Inflammatory macrophage (primary cell): ENCODE measurements at places on chromosomes 3 and 15.

- no peak for DNase-seq
These were observed 23.2 kb downstream of the LMCD1 start for GRCh38 chr3:8524656-8525399.

- DNase-seq = no peak
These were observed 83.6 kb upstream of the ABHD2 start for GRCh38 chr15:89004726-89005030.

DNA sequence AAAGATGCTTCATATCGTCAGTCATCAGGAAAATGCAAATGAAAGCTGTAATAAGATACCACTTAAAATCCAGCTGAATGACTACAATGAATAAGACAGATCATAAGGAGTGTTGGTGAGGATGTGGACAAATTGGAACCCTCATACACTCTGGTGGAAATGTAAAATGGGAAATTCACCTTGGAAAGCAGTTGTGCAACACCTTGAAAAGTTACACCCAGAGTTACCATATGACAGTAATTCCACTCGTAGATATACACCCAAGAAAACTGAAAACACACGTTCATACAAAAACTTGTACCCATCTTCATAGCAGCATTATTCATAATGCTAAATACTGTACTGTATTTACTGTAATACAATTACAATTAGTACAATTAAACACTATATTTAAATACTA lies 2.3 kb downstream of the TTC23 start:
- DNase-seq = no peak

GRCh38 chr3:20376665-20377217 lies 190.7 kb upstream of the SGO1 start:
- DNase-seq = no peak

DNA sequence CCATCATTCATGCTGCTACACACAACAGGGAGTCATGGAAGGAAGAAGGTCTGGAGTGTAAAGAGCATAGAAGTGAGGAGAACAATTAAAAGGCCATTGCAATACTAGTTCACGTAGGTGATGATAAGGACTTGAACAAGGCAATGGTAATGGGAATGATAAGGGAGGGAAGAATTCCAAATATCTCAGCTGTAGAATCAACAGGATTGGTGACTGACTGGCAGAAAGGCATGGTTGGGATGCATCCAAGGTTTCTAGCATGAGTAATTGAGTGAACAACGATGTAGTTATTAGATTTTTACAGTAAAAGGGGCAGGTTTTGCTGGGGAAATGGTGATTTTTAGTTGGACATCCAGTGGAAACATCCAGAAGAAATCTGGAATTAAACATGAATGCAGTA lies 2.4 kb upstream of the SEC62 start:
- DNase-seq = no peak

- DNase-seq = no peak
These were observed 8.8 kb upstream of the MUC20 start for GRCh38 chr3:195711813-195712534.

DNA sequence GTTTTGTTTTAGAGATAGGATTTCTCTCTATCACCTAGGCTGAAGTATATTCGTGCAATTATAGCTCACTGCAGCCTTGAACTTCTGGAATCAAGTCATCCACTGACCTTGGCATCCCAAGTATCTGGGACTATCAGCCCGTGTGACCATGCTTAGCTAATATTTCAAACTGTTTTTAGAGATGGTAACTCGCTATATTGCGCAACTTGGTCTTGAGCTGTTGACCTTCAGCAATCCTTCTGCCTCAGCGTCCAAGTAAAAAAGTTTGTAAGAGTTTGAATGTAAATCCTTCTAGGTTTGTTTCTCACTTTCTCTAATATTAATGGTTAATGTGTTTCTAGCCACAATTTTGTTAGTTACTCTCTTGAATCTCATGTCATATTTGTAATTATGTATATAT lies 1243.5 kb upstream of the CADM2 start:
- DNase-seq = no peak

DNA sequence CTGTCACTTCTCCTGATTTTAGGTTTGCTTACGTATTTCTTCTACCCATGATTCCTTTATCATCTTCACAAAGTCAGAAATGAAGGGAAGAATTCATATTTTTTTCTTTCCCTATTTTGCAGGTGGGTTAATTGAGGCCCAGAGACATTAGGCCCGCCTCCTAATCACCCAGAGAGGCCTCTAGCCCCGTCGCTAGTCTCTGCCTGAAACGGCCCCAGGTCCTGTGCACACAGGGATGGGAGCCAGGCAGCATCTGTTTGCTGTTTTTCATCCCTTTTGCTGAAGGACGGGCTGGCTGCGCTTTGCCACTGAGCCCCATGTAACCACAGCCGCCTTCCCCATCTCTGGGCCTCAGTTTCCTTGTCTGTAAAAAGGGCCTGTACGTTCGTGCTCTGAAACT lies 135.9 kb downstream of the FBLN2 start:
- no peak for DNase-seq

DNA sequence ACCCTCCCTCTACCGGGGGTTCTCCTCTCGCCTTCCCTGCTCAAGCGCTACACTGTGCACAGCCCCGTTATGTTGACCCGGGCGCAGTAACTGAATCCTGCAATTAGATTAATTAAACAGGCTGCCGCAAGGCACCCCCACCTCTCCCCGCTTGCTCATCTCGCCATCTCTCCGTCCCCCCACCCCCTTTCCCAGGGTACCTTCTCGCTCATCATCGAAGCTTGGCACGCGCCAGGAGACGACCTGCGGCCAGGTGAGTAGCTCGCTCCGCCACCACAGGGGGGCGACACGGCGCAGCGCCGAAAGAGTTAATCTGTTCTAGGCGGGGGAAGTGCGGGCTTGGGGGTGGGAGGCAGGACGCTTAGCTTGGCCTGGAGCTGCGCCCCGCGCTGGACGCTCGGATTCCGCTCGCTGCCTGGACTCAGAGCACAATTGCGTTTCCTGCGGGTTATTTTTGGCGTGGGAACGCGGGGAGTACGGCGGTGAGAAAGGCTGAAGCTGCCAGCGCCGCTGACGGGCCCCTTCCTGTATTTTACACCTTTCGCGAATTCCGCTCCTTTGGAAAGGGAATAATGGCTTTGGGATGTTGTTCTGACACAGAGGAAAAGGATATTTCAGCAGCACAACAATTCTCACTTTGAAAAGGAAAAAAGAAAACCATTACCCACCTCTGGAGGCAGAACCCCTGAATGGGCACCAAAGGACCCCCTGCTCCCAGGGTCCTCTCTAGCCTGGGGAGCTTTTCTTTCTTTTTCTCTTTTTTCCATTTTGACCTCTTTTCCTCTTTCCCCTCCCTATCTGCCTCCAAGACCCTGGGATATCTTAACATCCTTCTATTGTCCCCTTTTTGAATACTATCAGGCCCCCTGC lies 1.5 kb downstream of the DLL4 start:
- no peak for DNase-seq

- no peak for DNase-seq
These were observed 984.1 kb upstream of the GBE1 start for GRCh38 chr3:82745544-82745943.

- no peak for DNase-seq
These were observed 50.1 kb downstream of the CADPS start for GRCh38 chr3:62824965-62825592.

DNA sequence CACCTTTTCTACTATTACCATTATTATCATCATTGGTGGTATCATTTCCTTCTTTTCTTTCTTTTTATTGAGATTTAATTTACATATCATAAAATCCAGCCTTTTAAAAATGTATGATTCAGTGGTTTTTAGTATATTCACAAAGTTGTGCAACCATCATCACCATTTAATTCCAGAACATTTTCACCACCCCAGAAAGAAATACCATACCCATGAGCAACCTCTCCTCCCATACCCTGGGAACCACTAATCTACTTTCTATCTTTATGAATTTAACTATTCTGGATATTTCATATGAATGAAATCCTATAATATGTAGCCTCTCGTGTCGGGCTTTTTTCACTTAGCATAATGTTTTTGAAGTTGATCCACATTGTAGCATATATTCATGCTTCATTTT lies 29.1 kb downstream of the AAGAB start:
- no peak for DNase-seq

DNA sequence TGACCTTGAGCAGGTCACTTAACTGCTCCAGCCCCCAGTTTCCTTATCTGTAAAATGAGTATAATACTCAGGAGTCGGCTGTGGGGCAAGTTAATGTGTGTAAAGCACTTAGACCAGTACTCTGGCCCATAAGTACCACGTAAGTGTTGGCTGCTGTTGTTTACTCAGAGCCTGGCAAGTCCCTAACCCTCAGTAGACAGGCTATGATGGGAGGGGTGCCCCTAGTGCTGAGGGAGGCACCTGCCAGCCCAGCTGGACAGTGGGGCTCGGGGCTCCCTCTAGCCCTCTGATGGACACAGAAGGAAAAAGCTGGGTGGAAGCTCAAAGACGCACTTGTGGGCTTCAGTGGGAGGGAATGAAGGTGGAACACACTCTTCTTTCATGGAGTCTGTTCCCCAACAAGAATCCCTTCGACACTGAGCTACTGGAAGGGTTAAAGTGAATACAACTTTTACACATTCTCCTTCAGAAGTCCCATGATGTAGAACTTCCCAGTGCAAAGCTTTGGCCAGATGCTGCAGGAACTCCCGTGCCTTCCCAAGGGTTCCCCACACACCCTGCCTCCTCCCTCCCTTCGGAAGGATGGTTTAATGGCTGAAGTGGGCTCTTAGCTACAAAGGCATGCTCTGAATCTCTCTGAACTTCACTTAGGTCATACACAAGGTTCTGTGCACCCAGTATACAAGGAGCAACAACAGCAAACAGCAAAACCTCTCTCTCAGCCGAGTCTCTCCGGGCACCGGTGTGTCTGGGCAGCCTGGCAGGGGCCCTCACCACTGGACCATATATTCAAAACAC lies 25.4 kb downstream of the TMEM44 start:
- no peak for DNase-seq

DNA sequence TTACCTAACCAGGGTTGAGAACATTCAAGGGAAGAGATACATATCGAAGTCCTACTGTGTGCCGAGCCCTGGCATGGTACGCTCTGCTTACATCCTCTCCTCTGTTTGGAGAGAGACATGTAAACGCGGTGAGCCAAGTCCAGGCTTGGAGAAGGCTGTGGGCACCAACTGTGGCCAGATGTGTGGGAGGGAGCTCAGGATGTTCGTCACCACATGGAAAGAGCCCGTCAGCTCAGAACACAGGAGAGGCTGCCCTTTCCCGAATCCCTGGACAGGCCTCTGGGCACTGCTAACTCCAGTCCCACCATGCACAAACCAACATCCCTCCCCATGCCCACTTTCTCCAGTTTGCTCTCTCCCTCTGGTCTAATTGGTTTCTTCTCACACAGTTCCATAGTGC lies 43.0 kb downstream of the MESD start:
- DNase-seq = no peak

GRCh38 chr3:70273492-70273891 lies 38.9 kb downstream of the MDFIC2 start:
- no peak for DNase-seq

DNA sequence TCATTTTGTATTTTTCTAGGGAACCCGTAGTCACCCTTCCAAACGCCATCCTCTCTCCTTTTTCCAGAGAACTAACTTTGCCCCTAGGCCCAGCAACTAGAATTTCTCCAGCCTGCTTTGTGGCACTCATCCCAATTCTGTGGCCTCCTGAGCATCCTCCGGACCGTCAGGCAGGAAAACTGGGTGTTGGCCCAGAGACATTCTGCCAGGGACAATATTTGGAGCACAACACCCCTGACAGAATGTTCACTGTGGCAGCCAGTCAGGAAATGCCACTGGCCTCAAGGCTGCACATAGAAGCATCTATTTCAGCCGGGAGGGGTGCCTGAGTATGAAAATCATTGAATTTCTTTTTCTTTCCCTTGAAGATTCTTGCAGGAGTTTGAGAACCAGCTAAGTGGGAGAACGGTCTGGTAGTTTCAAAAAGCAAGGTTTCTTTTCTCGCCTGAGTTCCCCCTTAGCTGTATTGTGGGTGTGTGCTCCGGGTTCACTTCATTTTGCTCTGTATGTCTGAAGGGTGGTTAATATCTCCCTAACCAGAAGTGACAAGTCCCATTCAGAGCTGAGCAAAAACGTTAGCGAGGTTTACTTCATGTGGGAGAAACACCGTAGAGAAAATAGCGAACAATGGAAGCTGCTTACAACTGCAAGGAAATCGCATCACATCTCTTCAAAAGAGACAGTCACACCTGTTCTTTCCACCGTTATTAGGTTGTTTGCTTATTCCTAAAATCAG lies 108.1 kb upstream of the TPM1 start:
- no peak for DNase-seq
